NCI-H146 (cell line): ENCODE measurements at places on chromosomes 11 and 22.
A peak's percentile ranks its signal among the peaks of the same experiment; 100 is the strongest.

GRCh38 chr11:103359216-103359615 is 250.0 kb downstream of the DYNC2H1 start:
- no peak for DNase-seq

- DNase-seq, result no peak
These were observed 281 bp downstream of the TSPAN18 start for GRCh38 chr11:44727114-44727372.

- no peak for DNase-seq
These were observed 25.4 kb downstream of the CREB3L1 start for GRCh38 chr11:46302866-46303265.

DNA sequence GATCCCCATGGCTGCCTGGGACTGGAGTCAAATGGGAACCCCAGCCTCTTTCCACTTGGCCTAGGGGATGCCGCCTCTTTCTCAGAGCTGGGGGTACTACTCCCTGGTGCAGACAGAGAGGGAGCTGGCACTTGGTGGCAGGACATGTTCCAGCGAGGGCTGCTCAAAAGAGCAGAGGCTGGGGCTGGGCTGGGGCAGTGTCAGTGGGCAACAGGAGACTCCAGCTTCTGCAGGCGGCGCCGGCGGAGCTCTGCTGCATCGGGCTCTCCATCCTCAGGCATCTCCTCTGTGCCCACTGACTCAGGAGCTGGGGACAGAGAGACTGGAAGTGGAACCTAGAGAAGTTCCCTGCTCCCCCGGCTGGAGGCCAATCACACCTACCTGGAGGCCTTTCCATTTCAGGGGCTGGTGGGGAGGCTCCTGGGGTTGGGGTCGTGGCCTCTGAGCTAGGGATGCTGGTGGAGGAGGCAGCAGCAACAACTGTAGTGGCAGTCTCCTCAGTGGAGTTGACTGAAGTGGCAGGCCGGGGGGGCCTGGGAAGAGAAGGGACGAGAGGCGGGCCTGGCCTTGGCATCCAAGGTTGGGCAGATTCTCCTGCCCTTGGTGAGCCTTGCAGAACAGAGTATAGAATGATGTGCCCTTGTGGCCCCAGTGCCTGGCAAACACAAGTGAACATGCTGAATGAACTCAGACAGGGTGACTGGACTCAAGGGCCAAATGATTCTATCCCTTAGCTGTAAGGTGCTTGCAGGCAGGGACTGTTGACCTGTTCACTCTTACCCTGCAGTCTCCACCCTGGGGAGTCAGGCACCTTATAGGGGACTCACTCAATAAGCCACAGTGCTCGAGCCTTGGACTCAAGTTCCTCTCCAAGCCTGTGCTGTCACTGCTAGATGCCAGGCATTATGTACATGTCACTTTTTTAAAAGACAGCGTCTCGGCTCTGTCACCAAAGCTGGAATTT is 5.9 kb downstream of the SYVN1 start:
- DNase-seq, result no peak

DNA sequence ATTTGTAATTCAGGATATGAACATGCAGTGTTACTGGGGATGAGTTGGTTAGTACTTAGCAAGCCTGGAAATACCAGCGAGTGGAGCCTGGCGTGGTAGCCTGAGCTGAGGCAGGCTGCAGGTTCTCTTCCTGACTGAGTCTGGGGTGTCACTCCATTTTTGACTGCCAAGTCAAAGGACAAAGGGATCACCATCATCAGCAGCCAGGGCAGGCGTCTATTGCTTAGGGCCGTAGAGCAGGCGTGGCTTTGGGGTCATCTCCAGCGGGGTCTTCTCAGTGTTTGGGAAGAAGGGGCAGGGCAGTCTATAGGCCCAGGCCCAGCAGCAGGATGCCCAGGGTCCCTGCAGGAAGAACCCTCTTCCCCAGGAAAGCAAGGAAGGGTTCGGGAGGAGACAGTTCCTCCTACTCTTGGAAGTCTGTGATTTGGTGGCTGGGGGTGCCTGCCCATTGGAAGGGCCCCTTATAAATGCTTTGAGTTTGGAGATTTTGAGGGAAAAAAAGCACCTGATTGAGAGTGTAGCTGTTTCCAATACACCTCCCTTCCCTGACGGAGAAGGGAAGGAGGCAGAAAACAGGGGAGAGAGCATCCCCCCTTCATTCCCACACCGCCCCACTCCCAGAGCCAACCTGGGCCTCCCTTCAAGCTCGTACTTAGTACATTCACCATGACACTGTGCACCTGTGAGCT is 51.5 kb upstream of the SPATA19 start:
- DNase-seq, result no peak

DNA sequence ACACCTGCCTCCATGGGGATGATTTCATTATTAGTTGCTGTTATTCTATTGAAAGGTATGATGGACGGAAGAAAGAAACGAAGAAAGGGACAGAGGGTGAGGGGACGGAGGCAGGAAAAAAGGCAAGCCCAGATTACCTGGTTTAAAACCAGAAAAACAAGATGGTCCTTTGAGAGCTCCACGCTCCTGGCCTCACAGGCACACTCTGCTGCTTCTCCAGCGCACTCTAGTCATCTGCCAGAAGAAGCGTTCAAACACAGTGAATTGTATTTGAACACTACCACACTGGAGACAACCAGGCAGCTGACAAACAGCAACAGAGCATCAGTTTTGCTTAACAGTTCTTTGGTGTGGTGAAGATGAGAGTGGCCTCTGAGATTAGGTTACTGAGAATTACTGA is 216.9 kb downstream of the CADM1 start:
- peak; percentile 19 for DNase-seq

GRCh38 chr11:131684111-131685060 is 314.0 kb downstream of the NTM start:
- no peak for DNase-seq

DNA sequence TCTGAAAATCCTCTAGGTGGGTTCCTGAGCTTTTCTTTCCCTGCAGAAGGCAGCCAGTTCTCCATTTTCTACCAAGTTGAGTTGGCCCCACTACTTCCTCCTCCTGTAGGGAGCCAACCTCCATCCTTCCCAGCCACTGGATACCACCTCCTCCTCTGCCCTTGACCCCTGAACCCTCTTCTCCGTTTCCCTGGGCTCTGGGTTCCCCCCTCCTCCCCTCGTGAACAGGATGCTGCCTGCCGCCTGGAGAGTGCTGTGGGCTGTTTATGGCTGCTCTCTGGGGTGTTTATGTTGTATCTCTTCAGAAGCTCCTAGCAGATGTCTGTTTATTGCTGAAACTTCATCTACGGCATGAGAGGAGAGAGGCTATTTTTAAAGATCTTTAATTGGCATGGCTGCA is 8.6 kb downstream of the MICAL2 start:
- DNase-seq, result peak; percentile 16

- DNase-seq, result peak; percentile 85
These were observed 25.7 kb upstream of the CHKA start for GRCh38 chr11:68146704-68147474.
